GM23338 (cell line): ENCODE measurements at places on chromosomes 11 and 22. TPM values are rescaled to one million over a fixed set of nuclear protein-coding genes. Genes with fewer than 3 reads are reported as not detected.
A peak's percentile ranks its signal among the peaks of the same experiment; 100 is the strongest.

- peak; percentile 3 for DNase-seq
Measured at GRCh38 chr11:91932151-91932821, 292.3 kb upstream of the FAT3 start.

The NOX4 gene
- total RNA-seq: 2.6 and 11.5 TPM in 2 replicates

DNA sequence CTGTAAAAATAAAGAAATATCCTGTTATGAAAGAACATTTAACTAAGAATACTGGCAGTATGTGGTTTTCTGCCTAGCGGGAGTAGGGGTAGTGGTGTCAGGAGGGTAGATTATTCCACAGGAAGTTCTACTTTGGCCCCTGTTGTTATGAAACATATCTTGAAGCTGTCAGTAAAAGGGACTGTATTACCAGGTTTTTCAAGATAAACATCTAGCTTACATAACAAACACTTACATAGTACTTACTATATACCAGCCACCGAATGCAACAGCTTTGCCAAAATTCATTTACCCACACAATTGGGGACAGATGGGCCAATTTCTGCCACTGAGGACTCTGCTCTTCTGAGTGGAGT lies 3.7 kb downstream of the TMEM123 start:
- DNase-seq: no peak

GRCh38 chr11:73637012-73637411 lies 9.4 kb upstream of the PLEKHB1 start:
- no peak for DNase-seq

DNA sequence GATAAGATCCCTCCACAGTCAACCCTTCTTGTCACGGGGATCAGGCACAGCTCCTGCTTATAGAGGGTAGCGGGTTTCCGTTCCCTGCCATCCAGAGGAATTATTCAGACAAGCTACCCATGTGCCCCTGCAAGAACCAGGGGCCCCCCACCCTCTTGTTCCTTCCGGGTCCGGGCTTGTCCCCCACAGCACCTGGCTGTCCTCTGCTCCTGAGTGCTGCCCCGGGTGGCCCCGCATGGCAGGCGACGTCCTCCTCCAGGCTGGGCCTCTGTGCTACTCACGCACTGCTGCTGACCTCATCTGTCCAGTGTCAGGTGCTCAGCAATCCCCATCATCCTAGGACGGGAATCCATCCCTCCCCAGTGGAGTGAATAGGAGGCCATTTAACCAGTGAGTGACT lies 24.7 kb downstream of the CELSR1 start:
- no peak for DNase-seq

The PATZ1 gene
- 51.5 and 56.8 TPM in 2 replicates for total RNA-seq

The SLC22A6 gene
- total RNA-seq: not detected in 2 replicates

The CDC42BPG gene
- total RNA-seq: 10.1 and 11.6 TPM in 2 replicates

The ZNF280B gene
- total RNA-seq: 5.7 and 6.7 TPM in 2 replicates

DNA sequence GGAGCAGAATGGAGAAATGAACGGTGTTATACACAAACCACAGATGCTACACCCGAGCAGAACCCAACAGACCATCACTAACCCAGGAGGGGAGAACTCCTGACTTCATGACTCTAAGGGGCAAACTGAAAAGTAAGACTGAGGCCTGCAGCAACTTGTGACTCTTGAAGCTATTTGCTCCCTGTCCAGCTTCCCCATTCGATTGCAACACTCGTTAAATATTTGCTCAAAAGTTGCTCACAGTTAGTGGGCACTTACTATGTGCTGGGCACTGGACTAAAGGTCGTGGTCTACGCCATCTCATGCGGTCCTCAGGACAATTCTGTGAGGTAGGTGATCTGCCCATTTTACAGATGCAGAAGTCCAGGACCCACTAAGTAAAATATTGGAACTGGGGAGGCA lies 9.5 kb upstream of the ADA2 start:
- DNase-seq: no peak
